ENCODE measurements at places on chromosomes 13 and 19.

DNA sequence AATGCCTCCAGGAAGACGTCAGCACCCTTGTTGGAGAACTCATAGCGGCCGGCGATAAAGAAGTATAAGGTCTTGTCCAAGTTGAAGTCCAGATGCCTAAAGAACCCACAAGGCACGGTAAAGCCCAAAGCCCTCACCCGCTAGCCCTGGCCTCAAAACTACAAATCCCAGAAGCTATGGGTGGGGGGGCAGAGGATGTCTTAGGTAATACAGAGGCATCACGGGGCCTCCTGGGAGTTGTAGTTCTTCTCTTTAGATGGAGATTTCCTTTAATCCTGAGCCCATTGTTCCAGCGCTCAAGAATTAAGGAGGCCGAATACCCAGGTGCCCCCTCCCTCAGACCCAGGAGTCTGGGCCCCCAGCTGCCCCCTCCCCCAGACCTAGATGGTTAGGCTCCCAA lies 10.8 kb downstream of the GYS1 start:
- DNase-seq = no peak

DNA sequence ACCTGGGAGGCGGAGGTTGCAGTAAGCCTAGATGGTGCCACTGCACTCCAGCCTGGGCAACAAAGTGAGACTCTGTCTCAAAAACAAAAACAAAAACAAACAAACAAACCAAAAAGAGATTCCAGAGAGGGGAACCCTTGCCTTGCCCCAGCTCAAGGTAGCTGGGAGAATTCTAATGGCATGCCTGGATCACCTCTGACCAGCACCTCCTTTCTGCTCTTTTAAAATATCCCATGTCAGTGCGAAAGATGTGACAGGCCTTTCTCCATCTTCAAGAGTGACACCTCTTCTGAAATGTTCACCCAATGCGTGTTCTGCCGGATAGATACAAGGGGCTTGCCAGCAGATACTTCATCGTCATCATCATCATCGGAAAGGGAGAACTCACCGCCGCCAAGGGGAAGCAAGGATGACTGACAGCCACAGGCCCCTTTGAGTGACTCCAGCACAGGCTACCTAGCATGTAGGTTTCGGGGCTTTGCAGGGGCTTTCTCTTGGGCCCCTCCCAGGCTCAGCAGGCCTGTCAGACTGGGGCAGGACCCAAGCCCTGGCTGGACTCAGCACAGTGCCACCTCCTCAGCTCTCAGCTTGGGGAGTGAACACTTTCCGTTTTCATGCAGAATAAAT lies 18.9 kb upstream of the LRP3 start:
- no peak for DNase-seq

DNA sequence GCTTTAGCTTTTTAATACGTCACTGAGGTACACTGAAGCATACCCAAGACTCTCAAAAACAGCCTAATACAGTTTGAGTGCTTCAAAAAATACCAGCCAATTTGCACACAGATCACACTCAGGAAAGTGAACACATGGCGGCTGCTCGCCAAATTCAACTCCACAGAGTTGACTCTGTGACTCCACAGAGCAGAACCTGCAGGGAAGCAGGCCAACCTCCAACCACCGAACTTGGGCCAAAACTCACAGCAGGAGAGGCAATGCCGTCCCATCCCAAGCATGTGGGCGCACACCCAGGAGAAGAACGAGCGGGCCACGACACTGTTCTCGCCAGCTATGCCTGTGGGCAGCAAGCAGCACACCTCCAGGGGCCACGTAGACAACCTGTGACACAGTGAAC lies 21.1 kb downstream of the ELL start:
- DNase-seq = no peak

- DNase-seq = no peak
These were observed 239.6 kb downstream of the TSHZ3 start for GRCh38 chr19:31109636-31110035.

DNA sequence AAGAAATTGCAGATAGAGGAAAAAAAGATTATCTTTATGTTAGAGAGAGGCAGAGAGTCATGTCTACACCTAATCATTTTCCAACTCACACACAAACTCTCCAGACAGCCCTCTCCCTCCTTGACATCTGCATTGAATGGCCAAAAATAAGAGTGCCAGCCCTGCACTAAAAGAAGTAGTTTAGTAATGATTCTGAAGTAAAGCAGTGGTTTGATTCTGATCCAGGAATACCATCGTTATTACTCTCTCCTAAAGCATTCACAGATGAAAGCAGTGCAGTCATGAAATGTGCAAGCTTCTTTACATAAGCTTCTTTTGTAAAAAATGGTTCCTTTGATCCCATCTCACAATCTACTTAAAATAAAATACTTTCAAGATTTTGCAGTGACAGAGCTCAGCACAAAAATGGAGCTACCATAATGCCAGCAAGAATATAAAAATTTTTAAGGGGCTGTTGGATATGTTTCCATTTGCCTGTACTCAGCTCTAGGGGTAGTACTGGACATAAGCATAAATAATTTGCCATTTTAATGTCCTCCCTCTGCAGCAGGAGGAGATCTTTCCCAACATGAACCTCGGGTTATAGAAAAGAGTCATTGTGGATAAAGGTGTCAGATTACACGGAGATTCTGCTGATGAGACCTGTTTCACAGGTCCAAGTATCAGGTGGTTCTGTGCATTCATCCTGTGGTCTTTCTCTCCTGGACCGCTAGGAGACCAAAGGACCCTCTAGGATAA lies 406.3 kb downstream of the DCT start:
- DNase-seq = no peak

GRCh38 chr13:20699715-20700114 lies 3.8 kb upstream of the IL17D start:
- no peak for DNase-seq

DNA sequence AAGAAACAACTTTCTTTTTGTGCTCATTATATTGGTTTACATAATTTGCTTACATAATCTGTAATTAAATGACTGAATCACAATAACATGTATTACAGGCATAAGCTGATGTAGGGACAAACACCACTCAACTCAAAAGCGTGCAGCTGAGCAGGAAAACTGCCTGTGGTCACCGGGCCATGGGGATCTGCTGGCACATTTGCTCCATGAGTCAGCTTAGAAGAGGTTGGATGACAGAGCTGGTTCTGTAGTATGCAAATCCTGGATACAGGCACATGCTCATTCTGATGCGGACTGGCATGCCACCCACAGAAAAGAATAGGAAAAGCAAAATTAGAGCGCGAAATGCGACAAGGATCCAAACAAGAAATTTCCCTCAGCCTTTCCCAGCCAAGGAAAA lies 128.6 kb downstream of the USP12 start:
- DNase-seq = no peak

DNA sequence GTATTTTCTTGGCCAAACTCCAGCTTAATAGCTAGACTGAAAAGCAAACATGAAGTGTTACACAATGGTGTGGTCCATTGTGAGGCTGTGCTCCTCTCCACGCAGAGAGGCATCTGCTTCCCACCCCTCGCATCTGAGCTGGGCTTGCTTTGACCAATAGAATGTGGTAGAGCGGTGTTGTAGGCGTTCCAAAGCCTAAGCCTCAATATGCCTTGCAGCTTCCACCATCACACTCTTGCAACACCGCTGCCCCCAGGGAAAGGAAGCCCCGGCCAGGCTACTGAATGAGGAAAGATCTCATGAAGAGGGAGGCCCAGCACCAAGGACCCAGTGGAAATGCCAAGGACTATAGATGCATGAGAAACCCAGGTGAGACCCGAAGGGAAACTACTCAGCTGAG lies 9.4 kb downstream of the FLT1 start:
- no peak for DNase-seq
